ENCODE measurements at places on chromosomes 1 and 21.

DNA sequence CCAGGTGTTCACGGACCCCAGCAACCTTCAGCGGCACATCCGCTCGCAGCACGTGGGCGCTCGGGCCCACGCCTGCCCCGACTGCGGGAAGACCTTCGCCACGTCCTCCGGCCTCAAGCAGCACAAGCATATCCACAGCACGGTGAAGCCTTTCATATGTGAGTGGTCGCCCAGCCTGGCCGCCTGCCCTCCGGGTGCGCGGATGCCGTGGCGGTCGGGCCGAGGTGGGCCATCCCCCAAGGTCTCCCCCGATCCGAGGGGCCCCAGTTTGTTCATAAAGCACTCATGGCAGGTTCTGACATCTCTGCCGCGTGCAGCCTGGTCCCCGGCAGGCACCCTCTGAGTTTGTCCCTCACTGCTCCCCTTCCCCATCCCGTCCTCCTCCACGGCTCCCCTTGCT lies 49.0 kb upstream of the ARHGEF16 start:
- DNase-seq, result no peak

GRCh38 chr1:227136210-227136820 lies 182.0 kb downstream of the CDC42BPA start:
- DNase-seq, result no peak

GRCh38 chr1:229062135-229062534 lies 208.8 kb upstream of the RAB4A start:
- no peak for DNase-seq

DNA sequence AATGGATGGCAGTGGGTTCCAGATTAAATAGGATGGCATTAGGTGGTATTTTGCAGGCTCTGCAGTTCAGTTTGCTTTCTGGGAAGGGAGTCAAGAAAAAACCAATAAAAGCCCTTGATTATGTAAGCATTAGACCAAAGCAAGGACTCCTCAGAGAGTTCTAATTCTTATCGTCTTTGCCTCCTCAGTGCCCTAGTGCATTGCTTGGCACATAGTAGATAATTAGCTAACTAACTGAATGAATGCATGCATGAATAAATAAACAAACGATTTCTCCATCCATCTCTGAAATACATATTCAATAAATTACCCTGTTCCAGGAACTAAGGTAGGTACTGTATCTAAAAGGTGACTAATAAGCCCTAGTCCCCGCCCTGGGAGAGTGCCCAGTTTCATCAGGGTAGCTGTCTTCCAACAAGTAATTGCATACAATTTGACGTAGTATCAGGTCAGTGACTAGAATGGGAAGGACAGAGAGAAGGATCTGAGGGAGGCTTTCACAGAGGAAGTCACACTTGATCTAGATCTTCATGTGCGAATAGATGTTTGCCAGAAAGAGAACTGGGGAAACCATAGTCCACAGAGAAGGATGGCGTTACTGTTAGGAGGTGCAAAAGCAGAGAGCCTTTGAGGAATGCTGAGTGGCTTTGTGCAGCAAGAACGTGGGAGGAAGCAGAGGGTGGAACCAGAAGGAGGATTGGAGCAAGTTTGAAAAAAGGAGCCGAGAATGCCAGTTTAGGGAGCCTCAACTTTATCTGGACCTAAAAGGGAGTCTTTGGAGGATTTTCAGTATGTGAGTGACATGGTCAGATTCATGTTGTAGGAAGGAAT lies 111.4 kb downstream of the TBX19 start:
- DNase-seq, result peak; percentile 53

DNA sequence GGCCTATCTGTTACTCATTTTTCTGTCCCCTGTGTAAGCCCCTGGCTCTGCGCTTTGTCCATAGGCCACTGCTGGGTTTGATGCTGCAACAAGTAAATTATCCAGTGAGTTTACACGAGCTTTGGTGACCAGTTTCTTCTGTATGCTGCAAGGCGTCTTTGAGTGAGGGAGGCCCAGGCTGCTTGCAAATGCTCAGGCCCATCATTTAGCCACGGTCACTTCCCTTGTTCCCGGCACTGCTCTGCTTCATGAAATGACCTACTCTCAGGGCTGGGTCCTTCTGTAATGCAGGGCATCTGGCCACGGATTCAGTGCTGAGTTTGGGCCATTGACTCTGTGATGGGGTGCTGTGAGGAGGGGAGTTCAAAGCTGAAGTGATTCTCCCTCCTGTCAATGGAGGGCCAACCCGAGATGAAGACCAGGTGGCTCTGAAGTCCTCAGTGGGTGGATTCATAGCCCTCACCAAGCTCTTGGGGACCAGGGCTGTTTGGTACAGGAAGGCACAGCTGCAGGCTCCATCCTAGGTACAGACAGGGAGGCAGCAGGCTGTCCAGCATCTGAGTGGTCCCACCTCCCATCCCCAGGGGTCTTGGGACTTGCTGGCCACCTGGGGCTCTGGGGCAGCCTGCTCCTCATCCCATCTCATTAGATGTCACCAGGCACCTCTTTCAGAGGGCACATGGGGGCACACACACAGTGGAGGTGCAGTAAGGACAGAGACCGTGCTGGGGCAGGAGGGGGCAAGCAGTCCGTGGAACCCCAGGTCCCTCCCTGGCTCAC lies 21.7 kb downstream of the LHX4 start:
- DNase-seq, result no peak

GRCh38 chr1:156497078-156497742 lies 3.4 kb downstream of the MEF2D start:
- DNase-seq, result no peak

DNA sequence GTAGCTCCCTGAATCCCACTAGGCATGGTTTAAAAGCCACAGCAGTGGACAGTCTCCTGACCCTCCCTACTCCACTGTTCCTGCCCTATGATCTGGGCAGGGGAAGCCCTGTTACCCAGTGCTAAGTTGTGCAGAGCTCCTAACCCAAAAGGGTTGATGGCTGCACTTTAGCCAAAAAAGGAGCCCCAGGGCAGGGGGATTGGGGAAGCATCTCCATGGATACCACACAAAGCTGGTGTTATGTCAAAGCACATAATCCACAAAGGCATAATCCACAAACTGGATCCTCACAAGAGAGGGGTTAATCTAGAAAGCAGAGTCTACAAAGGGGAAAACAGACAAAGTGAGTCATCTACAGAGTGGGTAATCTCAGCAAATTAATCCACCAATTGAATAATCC lies 5.7 kb downstream of the RSPO1 start:
- no peak for DNase-seq

GRCh38 chr1:226945106-226945857 lies 5.2 kb downstream of the COQ8A start:
- DNase-seq, result no peak

DNA sequence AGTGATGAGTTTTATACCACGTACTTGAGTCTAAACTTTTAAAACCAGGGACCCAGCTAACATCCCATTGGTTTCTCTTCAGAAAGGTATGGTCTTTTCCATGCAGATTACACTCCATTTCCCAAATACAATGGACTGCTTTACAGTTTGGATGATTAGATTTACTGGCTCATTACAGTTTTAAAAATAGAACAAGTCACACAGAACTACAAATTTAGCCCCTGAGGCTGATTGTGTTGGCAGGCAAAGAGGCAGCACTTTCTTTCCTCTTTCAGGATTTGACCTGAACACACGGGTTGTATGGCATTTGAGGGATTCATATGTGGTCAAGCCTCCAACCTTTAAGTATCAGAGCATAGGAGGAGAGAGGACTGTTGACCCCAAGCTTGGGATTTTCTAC lies 21.8 kb upstream of the VTCN1 start:
- no peak for DNase-seq

DNA sequence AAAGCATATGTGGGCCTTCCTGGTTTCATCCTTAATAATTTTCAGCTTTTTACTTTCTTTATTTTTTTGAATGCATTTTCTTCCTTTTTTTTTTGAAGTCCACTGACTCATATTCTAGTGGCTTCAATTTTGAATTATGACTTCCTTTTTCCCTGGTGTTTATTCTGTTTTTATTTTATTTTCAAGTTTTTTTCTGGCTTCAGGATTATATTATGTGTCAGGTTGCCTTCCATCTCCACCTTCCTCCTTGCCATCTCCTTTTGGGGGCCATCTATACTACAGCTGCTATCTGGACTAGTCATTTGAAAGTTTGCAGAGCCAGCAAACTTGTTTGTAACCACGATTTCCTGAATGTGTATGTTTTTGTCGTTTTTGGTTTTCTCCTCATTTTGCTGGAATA lies 117.6 kb downstream of the LEPR start:
- no peak for DNase-seq

DNA sequence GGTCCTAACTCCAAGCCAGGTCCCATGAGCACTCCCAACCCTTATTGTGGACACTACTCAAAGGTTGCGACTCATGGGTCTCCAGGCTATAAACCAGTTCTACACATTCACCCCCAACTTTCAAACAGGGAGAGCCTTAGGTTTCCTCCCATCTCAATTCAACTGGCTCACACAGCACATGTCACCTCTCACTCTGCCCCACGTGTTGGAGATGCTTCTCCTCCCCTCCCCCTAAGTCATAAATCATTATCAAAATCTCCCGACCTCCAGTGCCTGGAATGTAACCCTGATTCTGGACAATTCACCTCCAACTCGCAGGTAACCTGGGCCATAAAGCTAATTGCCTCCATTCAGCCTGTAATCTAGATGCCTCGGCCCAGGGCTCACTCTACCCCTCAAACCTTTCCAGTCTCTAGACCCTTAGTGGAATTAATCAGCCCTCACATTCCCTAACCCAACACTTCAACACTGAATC lies 595 bp downstream of the AK2 start:
- DNase-seq, result no peak

Measured in GOT3 (cell line).